ENCODE measurements at places on chromosomes 2 and 18. TPM values are rescaled to one million over a fixed set of nuclear protein-coding genes. Genes with fewer than 3 reads are reported as not detected.

NR4A2 gene
- 20.1 TPM for polyA plus RNA-seq

ABCG8 gene
- polyA plus RNA-seq = 0.02 TPM

SH2D6 gene
- polyA plus RNA-seq = not detected

DYNAP gene
- polyA plus RNA-seq = not detected

GRCh38 chr2:134446383-134447017 is 192.6 kb downstream of the MGAT5 start:
- no peaks in the 10 kb centered on the region for H3K36me3 ChIP-seq
- H3K4me3 ChIP-seq = no peak overlapping the region
- H3K4me1 ChIP-seq = no peaks in the 10 kb centered on the region
- no peak overlapping the region for H3K27ac ChIP-seq

DNA sequence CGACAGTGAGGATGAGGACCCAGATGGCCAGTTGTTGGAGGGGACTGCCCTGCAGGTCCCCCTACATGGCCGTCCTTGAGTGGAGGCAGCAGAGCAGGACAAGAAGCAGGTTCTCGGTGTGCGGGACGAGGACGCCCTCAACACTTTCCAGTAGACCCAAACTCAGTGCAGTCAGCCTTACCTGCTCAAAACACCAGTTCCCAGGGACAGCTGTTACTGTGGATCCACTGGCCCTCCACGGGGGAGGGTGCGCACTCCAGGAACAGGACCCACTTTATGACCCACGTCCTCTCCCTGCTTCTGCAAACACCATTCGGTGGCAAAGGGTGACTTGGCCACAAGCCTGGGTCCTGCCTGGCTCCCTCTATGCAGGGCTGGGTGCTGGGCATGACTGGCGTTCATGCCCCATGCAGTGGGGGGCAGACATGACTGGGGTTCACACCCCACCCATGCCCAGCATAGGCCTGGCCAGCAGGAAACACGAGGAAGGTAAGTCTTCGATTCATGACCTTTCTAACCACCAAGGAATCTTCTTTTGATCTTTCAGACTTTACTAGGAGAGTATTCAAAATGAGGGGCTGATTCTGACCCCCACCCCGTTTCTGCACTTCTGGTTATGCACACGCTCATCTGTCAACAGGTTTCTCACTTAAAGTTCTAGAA is 233.7 kb downstream of the HDAC4 start:
- H3K4me1 ChIP-seq = peaks cover 26% of the 10 kb centered on the region
- peaks cover 11% of the 10 kb centered on the region for H3K36me3 ChIP-seq
- DNase-seq = no peak
- no peak overlapping the region for H3K27ac ChIP-seq
- no peaks in the 10 kb centered on the region for H3K27me3 ChIP-seq
- H3K4me3 ChIP-seq = no peak overlapping the region

DNA sequence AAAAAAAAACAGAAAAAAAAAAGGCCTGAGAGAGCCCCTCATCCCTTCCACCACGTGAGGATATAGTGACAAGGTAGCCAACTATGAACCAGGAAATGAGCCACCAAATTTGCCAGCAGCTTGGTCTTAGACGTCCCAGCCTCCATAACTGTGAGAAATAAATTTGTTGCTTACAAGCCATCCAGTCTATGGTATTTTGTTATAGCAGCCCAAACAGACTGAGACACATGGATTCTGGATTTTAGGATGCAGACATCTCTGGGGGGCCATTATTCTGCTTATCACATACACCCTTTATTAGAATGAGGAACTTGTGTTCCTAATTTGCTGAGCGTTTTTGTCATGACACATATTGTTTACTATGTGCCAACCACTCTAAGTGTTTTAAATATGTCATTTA is 5.4 kb upstream of the YIPF4 start:
- no peaks in the 10 kb centered on the region for H3K36me3 ChIP-seq
- H3K27me3 ChIP-seq = peaks cover 7% of the 10 kb centered on the region
- no peak for DNase-seq
- H3K27ac ChIP-seq = peak overlapping the region; percentile 63
- H3K4me1 ChIP-seq = peaks cover 3% of the 10 kb centered on the region
